Astrocyte of the spinal cord (primary cell): ENCODE measurements at places on chromosomes 16 and 17.

DNA sequence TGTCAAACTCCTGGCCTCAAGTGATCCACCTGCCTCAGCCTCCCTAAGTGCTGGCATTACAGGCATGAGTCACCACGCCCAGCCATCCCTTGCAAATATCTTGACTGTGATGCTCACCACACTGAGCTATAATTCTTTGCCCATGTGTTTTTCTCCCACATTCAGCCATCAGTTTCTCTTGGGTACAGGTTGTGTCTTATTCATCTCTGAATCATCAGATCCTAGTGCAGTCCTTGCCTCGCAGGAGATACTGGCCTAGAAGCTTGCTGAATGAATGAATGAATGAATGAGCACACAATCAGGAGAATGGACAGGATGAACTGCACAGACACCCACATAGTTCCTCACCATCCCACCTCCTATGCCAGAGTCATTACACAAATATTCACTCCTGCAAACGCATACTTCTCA, 24.4 kb upstream of the ETV4 start:
- peak; percentile 58 for DNase-seq

GRCh38 chr16:85457366-85457765, 155.8 kb upstream of the GSE1 start:
- DNase-seq = no peak

GRCh38 chr16:87744750-87745514, 20.9 kb downstream of the KLHDC4 start:
- no peak for DNase-seq

DNA sequence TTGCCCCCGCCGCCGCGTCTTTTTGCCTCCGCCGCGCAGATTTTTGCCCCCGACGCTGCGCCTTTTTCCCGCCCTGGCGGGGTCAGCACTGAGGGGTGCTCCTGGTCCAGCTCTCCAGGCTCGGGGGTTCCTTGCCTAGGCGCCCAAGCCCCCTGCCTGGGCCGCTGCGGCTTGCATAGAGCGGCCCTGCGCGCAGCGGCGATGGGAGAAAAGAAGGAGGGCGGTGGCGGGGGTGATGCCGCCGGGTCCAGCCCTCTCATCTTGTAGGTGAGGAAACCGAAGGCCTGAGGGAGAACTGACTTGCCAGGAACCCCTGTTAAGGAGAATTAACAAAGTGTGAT, 330.8 kb upstream of the WSB1 start:
- DNase-seq = no peak
